ENCODE measurements at places on chromosomes 6 and 20.

DNA sequence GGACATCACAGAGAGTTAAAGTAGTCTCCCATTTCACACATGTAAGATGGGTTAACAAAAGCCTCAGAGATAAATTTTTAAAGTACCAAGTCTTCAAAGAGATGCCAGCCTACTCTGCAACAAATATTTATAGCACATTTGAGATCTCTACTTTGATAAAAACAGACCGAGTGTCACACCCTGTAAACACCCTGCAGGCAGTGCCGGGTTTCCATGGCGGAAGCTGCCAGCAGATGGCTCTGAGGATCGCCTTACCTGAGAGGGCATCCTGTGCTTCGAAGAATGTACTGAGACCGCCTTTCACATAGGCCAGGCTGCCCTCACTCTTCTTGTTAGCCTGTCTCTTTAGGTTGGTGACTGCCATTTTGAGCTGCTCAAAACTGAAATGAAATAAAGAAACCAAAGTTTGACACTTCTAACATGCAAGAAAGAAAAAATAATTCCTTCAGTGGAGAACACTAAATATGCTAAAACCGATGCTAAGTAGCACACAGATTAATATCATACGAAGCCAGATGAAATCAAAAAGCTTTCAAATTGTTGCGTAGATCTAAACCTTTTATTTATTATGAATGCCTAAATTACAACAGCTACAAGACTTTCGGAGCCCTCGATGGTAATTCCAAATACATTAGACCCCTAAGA, 39.3 kb downstream of the HUS1B start:
- DNase-seq = no peak

DNA sequence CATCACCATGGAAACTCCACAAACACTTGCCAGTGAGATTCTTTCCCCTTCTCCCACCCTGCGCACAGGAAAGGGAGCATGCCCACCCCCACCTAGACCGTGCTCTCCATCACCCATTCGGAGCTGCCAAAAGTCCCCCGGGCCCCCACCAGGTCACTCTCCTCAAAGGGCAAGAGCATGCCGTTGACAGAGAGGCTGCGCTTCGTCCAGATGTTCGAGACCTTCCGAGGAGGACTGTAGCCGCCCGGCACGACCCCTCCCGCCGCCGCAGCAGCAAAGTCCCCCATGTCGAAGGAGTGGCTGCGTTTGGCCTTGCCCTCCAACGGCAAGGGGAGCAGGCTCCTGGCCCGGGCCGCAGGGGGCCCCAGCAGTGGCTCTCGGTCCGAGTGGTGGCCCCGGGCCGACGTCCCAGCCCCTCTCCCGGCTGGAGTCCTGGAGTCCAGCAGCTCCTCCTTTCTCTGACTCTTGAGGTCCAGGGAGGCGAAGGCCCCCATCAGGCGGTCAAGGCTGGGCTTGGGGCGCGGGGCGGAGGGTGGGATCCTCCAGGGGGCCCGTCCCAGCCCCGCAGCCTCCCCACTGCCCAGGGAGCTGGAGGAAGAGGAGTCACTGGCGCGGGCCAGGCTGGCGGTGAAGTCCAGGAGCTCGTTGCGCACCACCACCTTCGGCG, 195.2 kb downstream of the LRFN2 start:
- no peak for DNase-seq

- no peak for DNase-seq
Measured at GRCh38 chr6:39696986-39697788, 28.0 kb downstream of the KIF6 start.

- DNase-seq = no peak
Measured at GRCh38 chr20:13099676-13100075, 90.9 kb downstream of the SPTLC3 start.

- no peak for DNase-seq
Measured at GRCh38 chr6:115276881-115277565, 783.7 kb downstream of the FRK start.

GRCh38 chr20:61881416-61881815, 184.3 kb downstream of the TAF4 start:
- no peak for DNase-seq

DNA sequence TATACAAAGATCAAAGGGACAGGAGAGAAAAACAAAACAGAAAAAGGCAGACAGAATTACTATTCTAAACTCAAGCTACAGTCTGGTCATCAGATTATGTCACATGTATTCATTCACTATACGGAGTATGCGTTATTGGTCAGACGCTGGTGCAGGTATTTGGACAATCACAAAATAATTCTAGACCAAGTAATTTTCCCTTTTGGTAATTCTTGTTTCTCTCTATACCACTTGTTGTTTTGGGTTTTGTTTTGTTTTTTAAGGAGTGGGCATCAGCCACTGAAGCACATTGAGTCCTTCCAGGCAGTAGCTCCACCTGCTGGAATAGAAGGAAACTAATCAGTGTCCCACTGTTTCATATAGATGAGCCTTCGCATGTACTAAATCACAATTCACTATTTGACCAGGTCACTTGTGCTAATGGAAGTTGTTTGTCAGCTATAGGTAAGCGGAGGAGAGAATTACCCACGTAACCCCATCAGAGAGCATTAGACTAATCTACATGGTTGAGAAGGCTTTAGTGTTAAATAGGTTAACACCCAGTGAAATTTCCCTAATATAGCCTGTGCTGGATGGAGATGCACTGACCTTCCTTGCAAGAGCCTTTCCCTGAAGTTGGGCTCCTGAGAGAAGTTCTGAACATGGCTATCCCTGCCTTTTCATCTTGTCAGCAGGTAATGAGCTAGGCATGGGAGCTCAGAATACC, 77.9 kb downstream of the TNFAIP3 start:
- DNase-seq = no peak
